NCI-H748 treated with DMSO at 0.1 percent for 48 hours (cell line): ENCODE measurements at places on chromosomes 13 and 19.

DNA sequence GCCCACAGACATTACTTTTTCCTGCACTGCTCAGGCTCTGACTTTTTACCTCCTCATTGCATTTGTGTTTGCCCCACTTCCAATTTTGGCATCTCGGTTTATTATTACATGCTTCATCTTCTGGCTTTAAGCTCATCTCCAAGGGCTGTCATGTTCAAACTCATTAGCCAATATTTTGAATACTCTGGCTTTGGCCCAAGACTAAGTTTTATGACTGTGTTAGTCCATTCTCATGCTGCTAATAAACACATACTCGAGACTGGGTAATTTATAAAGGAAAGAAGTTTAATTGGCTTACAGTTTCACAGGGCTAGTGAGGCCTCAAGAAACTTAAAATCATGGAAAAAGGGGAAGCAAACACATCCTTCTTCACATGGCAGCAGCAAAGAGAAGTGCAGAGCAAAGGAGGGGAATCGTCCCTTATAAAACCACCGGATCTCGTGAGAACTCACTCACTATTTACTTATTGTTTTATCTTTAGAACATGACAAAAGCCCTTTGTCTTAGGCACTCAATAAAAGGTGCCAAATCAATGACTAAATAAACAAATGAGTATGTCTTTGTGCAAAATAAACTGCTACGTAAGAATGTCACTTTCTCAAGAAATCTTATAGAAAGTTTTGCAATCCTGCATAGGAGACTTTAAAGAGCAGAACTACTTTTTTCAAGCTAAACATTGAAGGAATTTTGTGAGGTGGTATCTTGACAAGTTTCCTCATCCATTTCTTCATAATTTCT, 233.4 kb upstream of the SPRY2 start:
- DNase-seq: no peak

DNA sequence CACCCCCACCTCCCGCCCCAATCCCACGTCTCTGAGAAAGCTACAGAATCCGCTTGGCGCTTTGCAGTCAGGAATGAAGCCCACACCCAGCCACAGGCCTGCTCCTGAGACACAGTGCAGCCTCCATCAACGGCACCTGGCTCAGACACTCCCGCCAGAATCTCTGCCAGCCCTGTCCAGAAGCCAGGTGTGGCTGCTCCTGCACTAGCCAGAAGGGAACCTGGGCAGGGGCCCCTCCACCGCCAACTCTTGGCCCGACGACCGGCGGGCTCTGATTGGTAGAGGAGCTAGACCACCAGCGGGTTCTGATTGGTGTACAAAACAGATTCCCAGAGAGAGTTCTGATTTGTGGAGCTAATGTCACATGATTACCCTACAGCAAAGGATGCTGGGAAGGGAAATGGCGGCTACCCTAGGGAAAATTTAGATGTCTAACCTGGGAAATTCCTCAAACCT, 2.9 kb upstream of the PPP6R1 start:
- peak; percentile 55 for DNase-seq

- DNase-seq: no peak
Observed at GRCh38 chr13:70816853-70817252, 708.6 kb upstream of the KLHL1 start.

- no peak for DNase-seq
Observed at GRCh38 chr13:39335721-39336120, 267.3 kb downstream of the LHFPL6 start.

- DNase-seq: no peak
Observed at GRCh38 chr13:47069133-47069532, 172.3 kb upstream of the HTR2A start.

GRCh38 chr13:95544293-95544692, 8.2 kb upstream of the CLDN10 start:
- DNase-seq: no peak

- DNase-seq: no peak
Observed at GRCh38 chr13:33204130-33204927, 81.2 kb downstream of the STARD13 start.

DNA sequence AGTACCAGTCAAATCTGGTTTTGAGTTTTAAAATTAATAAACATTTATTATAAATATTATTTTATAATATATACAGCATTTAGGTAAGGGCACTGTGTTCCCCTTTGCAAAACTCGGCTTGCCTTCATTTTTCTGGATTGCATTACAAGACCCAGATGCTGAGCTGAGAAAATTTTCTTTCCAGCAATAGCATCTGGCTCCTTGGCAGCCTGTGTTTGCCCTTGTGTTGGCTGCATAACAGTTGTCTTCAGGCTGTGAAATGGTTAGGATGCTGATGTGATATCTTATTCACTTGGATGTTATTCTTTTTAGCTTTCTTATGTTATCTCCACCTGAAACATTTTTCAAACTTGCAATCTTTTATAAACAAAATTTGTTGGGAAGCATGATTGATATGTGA, 784.4 kb downstream of the DACH1 start:
- no peak for DNase-seq

- no peak for DNase-seq
Observed at GRCh38 chr19:48750771-48751504, 1.5 kb downstream of the FUT1 start.

DNA sequence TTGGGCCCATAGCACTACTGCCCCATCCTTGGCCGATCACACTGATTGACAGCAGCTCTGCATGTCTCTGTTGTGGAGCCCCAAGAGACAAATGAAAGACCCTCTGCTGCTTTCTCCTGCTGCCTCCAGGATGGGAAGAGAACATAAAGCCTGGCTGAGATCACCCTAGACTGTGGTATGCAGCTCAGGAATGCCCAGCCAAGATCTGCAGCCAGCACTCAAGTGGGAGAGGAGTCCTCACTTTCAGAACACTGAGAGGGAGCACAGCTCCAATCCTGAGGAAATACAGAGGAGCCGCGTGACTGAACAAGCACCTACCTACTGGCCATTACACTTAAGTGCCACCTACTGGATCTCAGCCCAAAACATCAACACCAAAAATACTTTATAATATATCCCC, 203.0 kb downstream of the POSTN start:
- DNase-seq: no peak

- DNase-seq: peak; percentile 19
Observed at GRCh38 chr19:14072535-14073260, at the start of gene MISP3. Gene MISP3, plus strand, starts transcription at chr19:14072786. Its CDS starts 524 bp downstream, at chr19:14073310.
